ENCODE measurements at places on chromosomes 4 and X.

DNA sequence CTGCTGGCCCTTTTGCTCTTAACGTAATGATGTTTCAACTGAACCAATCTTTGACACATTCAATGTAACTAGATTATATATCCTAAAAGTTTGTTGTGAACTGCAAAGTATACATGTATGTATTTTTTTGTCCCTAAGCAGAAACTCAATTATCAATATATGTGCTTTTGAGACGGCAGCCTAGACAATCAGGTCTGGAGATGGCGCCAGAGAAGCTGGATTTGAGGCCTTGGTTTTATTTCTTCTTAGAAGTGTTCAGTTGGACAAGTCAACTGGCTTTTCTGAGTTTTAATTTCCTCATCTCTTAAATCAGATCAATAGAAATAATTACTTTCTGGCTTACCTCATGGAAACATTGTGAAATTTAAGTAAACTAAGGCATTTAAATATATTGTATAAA lies 62.5 kb downstream of the DCAF8L1 start:
- DNase-seq = no peak

DNA sequence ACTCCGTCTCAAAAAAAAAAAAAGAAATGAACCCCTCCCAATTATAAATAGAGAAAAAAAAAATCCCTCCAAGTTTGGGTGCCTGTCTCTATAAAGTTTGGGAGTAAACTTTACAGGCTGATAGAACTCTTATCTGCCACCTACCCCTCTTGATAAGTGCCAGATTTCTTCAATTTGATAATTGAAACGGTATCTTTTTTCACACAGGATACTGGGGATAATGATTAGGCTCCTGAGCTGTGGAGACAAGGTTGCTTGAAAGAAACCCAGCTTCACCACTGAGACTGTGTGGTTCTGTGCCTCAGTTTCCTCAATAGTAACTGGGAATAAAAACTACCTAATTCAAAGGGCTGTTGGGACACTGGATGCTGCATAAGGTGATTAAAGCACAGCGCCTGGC lies 606 bp downstream of the EFHC2 start:
- DNase-seq = no peak

- no peak for DNase-seq
Measured at GRCh38 chr4:101807351-101807750, 16.8 kb downstream of the BANK1 start.

GRCh38 chr4:138291431-138291830 lies 49.3 kb upstream of the SLC7A11 start:
- no peak for DNase-seq

- peak; percentile 90 for DNase-seq
Measured at GRCh38 chr4:1130316-1131186, 17.2 kb upstream of the RNF212 start.

GRCh38 chrX:43644124-43644701 lies 11.9 kb upstream of the MAOA start:
- DNase-seq = no peak

DNA sequence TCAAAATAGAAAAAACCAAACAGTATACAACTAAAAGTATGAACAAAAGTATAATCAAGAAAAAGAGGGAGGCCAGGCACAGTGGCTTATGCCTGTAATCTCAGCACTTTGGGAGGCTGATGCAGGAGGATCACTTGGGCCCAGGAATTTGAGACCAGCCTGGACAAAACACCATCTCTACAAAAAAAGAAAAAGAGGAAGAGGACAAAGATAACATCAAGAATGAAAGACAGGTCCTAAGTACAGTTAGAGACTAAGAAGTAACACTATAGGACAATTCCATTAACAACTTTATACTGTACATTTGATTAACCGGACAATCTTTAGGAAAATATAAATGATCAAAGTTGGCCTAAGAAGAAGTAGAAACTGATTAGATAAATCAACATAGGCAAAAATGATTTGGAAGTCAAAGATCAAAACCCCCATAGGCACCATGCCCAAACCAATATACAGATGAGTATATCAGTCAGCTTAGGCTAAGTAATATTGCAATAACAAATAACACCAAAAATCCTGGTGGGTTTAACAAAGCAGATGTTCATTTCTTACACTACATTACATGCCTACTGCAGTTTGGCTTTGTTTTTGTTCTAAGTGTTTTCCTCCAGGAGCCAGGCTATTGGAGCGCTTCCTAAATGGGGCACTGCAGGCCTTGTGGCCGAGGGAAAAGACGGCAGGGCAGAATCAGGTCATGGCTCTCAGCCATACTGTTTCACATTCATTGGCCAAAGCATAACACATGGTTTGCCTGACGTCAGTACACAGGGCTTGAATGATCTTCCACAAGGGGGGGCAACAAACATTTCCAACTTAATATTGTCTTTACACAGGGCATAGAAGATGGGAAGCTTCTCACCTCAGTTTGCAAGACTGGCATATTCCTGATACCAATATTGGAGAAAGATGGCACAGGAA lies 42.2 kb upstream of the HGFAC start:
- no peak for DNase-seq

DNA sequence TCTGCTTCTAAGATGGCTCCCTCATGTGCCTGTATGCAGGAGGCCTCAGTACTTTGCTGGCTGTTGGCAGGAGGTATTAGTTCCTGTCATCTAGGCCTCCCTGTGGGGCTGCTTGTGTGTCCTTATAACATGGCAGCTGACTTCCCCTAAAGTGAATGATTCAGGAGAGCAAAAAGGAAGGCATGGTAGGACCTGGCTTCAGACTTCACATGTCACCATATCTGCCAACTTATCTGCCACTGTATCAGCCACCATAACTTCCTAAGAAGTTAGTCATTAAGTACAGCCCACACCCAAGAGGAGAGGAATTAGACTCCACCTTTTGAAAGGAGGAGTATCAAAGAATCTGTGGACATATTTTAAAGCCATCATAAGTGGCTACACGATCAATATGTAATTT lies 122.5 kb downstream of the UCHL1 start:
- no peak for DNase-seq

DNA sequence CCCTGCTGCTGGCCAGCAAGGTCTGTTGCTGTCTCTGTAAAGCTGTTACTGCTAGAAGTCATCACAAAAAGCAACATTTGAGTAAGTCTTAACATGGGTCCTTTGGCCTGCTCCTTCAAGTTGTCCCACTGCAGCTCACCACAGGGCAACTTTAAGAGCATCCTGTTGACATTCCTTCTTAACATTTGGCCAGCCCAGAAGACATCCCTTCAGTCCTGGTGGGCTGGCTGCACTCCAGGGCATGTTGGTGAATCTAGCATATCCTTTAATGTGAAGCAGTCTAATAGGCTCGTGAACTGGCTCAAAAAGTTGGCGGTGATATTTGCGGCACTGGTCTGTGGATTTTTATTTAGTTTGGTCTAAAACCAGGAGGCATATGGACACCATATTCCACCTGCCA lies 92.2 kb upstream of the MAML3 start:
- no peak for DNase-seq

- DNase-seq = no peak
Measured at GRCh38 chr4:11548597-11549082, 119.9 kb upstream of the HS3ST1 start.

DNA sequence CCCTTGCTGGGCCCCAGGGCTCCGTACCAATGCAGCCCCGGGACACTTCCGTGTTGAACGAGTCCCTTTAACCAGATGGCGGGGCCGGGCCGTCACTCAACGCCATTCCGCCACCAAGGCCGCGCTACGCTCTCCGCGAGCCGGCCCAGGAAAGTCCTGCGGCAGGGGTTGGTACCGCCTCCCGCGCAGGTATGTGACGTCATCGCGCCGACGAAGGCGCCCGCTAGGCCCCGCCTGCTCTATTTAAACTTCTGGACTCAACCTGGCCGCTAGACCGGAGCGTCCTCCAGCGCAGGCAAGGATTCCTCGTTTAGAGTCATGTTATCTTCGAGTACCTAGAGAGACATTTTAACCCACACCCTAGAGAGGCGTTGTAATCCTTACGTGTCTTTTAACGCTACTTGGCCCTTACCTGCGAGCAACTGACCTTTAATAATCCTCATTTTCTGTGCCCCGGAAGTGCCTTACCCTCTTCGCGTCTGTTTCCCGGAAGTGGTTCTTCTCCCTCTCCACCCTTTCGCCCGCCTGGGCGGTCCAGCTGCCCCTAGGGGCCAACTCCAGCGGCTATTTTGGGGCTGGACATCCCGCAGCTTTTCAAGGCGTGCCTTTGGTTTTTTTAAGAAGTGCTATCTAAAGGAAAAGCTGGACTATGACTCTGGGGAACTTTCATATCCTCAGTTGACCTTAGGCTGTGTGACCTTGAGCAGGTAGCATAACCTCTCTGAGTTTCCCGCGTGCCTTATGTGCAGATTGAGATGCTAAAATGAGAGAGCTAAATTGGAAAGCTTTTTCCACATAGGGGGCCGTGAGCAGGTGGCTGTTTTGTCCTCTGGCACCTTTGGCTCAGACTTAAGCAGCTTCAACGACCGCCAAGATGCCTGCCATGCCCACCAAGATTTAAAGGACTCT lies at the start of gene PNPLA4:
PNPLA4 (minus strand) TSS at position 155 of the 909 bp plus-strand sequence. CDS start 1,294 bp downstream, outside the sequence.
- DNase-seq = peak; percentile 81

DNA sequence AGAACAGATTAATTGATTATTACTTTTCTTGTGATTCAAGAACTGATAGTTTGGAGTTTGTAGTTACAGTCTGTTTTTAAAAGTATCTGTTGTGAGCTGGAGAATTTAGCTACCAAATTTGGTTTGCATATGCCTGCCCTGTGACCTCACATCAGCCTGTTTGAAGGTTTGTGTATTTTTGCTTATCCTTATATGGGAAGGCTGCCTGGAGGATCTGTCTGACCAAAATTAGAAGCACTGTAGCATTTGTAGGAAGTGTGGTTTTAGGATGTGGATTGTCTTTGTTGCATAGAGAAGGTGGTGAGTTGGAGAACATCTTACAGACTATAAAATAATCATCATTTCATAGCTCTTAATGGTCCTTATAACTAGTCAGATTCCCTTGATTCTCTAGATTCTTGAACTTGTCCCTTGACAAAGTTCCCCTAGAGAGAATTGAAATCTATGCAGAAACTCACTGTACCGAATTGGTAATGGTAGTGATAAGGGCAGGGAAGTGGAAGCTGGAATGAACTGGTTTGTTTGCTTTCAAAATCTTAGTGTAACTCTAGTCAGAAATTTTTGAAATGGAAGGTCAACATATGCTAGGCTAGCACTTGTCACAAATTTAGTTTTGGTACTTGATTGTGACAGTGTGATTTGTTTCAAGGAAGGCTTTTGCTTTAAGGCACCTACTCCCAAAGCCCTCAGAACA lies 57.3 kb downstream of the SH3BGRL start:
- DNase-seq = no peak

DNA sequence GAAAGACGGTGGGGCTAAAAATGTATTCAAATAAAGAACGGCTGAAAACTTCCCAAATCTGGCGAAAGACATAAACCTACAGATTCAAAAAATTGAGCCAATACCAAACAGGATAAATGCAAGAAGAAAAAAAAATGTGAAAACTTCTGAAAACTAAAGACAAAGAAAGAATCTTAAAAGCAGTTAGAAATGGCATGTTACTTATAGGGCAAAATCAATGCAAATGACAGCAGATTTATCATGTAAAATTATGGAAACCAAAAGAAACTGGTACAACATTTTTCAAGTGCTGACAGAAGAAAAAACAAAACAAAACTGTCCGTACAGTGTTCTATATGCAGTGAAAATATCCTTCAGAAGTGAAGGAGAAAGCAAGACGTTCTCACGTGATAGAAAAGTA lies 239.0 kb downstream of the PDGFC start:
- no peak for DNase-seq

DNA sequence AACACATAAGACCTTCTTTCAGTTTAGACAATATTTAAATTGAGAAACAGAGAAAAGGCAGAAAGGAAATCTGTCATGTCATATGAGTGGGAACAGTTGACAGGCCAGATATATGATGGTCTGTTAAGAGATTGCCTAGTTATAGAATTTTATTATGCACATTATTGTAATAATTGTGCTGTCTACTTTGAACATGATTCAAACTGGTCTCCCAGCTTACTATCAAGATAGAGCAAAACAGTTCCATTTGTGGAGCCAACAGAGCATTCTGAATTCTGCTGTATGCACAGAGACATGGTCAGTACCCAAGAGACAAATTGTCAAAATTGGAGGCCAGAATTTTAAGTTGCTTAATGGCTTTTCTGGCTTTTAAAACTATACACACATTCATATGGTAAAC lies 139.4 kb downstream of the FBXO8 start:
- DNase-seq = no peak

DNA sequence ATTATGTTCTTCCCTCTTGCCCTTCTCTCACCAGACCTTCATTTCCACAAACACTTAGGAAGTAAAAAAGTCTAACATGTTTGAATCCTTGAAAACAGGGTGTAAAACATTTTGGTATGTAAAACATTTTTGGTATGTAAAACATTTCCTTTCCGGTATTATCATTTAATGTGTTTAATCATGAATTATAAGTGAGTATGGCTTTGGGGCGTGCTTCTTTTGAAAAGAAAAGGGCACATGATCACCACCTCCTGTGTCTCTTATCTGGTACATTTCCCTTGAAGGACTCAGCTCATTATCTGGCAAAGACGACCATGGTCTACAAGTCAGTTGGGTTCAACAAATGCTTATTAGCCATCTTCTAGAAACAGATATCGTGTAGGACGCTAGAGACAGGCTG lies 283.6 kb downstream of the FRMPD4 start:
- DNase-seq = no peak

DNA sequence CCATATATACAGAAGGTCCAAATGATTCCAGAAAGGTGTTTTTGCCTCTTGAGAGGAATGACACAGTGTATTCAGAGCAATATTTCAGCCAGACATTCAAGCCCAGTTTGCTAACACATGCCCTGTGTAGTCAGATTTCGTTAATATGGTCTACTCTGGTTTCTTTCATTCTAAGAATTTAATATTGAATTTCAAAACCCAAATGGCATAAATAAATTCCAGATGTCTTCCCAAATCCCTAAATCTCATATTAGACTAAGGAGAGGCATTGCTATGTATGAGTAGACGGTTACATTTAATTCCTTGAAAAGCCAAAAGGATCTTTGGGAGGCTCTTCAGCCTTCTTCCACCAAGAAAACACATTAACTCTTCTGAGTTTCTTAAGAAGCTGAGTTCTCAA lies 66.3 kb upstream of the C1QTNF7 start:
- no peak for DNase-seq
